ENCODE measurements at places on chromosomes 16 and 17.

GRCh38 chr17:31631766-31632165, 227.3 kb downstream of the COPRS start:
- no peak for DNase-seq

DNA sequence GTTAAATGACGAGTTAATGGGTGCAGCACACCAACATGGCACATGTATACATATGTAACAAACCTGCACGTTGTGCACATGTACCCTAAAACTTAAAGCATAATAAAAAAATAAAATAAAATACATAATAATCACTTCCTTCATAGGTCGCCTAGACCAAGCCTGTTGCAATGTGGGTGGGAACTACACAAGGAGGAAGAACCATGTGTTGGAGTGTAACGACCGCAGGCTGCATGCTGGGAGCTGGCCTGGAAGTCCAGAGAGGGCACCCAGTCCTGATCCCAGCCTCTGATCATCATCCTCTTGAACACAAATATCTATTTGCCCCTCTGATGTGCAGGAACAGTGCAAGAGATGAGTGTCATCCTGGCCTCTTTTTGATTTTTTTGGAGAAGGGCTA, 224.7 kb upstream of the ASIC2 start:
- no peak for DNase-seq

DNA sequence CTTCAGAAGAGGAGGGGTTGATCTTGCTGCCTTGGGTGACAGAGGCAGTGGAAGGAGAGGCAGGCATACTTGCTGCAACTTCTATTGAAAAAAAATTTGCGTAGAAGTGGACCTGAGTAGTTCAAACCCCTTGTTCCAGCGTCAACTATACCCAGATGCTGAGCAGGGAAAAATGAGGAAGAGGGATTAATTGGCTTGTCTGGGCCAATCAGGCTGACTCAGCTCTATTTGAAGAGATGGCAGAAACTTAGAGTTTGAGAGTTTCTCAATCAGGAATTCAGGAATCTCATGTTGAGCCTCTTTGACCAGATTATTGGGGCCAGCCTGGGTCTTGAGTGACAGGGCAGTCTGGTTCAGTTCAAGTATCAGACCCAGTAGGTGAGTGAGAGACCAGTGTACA, 17.6 kb downstream of the CASC3 start:
- no peak for DNase-seq

GRCh38 chr17:48754500-48755261, 26.1 kb upstream of the HOXB13 start:
- DNase-seq = no peak

Data from activated T-helper 1 cell treated with anti-CD3 and anti-CD28 coated beads, Interleukin-2, amount 50 U/mL, for 16 hours (primary cell).